Head of caudate nucleus (tissue), 42 donors: ENCODE measurements at places on chromosomes 3 and 15.

DNA sequence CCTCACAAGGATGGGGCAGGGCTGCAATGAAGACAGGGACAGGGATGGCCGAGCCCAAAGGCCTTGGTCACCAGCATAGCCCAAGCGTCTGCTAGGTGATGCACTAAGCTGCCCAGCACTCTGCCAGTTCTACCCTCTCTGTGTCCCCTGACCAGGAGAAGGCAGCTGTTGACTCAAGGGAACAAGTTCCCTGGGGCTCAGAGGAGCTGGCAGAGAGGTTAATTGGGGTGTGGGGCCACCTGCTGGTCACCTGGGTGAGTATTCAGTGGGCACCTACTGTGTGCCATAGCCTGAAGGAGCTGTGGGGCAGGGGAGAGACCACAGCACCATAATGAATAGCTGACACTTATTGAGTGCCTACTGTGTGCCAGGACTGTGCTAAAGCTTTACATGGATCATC, 22.0 kb upstream of the DOCK3 start:
- no peak for DNase-seq

DNA sequence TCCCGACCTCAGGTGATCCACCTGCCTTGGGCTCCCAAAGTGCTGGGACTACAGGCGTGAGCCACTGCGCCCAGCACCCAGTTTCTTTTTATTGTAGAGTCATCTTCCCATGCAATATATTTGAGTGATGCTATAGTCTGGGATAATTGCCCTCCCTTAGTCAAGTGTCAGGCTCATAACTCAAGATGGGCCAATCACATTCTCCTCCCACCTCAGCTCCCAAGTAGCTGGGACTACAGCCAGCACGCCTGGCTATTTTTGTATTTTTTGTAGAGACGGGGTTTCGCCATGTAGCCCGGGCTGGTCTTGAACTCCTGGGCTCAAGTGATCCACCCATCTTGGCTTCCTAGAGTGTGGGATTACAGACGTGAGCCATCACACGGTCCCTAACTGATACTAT, 15.2 kb upstream of the PTPN9 start:
- DNase-seq = no peak

DNA sequence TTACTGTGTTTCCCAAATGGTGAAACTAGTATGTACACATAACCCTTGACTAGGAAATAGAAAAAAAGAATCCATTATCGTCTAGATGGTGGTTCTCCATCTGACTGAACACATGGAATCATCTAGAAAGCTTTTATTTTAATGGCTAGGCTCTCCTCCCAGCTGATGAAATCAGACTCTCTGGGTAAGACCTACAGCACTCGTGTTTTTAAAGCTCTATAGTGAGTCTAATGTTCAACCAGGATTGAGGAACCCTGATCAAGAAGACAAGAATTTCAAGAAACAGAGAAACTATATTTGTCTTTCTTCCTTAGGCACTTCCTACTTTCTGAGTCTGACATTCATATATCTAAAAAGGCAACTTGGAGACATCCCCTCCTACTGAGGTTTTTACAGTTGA, 118.8 kb downstream of the TMCO5A start:
- DNase-seq = no peak

- no peak for DNase-seq
Measured at GRCh38 chr3:51982352-51982837, 940 bp upstream of the ACY1 start.

GRCh38 chr15:76169018-76169417, 109.2 kb downstream of the TMEM266 start:
- DNase-seq = no peak

DNA sequence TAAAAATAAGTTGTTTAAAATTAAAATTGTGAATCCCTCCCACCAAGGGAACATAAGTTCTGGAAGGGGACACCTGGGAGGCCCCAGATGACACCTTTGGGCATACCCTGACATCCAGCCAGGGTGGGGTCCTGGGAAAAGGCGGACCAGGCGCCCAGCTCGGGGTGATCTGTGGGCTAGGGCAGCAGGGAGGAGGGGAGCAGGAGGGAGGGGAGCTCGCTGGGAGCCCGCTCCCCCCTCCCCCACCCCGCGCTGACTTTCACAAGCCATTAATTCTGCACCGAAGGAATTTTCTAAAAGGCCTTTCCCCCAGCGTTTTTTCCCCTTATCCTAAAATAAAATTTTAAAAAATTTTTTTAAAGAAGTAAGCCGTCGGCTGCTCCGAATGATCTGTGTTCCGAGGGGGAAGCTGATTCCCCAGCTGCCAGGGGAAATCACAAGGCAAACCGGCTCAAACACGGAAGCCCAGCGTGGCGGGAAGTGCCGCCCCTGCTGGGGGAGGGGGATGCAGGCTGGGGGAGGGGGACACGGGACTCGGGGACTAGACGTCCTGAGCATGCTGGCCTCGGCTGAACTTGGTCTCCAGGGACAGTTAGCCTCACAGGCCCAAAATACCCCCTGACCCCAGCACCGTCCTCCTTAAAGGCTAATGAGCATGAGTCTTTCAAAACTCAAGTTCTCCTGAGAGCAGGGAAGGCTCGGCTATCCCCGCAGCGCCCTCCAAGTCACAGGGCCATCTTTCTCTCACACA, 13.9 kb downstream of the PLXND1 start:
- DNase-seq = peak; percentile 51

DNA sequence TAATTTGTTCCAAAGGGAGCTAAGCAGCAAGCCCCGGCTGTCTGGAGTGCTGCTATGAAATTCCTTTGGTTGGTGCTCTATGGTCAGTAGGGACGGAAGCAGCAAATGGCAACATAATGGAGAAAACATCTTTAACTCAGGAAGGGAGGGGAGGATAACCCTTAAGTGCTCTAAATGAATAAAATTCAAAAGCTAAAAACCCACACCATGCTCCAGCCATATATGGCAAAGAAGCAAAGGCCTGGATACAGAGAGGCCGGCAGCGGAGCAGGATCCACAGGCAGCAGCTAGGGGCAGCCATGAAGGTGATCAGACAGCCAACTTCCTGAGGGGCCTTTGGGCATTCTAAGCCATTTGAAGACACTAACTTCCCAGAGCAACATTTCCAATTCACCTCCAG, 38.9 kb downstream of the IL17RD start:
- DNase-seq = no peak

GRCh38 chr3:143158014-143158988, 38.7 kb downstream of the CHST2 start:
- DNase-seq = no peak

- no peak for DNase-seq
Measured at GRCh38 chr3:119205685-119206084, 32.3 kb downstream of the UPK1B start.

DNA sequence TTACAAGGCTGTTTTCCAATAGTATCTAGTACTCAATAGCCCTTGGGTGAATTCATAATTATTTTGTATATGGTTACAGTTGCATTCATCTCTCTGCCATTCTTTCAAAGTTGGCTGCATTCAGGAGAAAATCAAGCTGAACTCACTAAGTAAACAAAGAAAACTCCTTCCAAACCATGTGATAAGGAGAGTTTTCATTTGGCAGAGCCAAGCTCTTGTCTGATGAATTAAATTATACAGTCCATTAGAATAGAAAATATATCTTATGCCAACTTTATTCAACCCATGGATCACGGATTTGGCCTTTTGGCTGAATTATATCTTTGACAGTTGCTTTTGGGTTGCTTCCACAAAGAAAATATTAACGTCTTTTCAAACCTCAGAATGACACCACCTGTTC, 272.3 kb upstream of the ROBO1 start:
- DNase-seq = no peak

DNA sequence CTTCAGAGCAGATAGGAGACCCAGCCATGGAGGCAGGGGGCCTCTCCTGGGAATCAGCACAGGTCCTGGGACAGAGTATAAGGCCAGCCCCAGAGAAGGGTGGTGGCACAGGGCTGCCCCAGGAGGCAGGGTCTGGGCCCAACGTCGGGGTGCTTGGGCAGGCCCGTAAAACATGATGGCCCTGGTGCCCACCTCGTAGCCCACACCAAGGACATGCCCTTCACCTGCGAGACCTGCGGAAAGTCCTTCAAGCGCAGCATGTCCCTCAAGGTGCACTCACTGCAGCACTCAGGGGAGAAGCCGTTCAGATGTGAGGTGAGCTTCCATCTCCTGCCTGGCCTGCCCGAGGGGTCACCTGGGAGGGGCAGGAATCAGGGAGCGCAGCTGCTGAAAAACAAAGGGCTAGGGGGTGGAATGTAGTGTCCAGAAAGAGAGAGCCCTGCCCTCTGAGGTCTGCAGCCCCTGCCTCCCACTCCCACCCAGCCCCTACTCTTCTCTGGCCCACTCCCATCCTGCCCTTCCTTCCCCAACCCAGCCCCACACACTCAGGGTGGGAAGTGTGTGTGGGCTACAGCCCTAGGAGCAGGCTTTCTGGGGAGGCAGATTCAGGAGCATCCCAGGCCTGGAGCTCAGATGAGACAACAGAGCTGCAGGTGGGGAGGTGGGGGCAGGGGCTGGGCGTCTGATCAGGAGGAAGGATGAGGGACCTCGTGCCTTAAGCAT, 9.5 kb downstream of the ZBTB47 start:
- no peak for DNase-seq

GRCh38 chr3:169310184-169310939, 353.1 kb downstream of the MECOM start:
- DNase-seq = no peak

- DNase-seq = no peak
Measured at GRCh38 chr3:31536497-31536896, 3.8 kb downstream of the STT3B start.

DNA sequence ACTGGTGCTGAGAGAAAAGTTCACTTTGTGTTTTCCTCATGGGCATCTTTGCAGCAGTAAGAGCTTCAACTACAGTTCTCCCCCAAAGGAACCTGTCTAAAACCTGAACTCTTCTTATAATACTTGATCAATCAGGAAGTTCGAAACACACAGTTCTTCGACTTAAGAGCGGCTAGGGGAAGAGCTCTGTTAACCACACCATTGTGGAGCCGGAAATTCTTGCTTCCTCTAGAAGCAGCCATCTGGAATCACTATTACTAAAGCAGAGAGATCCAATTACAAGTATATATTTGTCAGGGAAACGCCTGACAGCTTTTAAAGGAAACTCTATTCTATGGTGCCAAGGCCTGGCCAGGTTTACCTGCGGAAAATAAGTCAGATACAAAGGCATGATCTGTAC, 337.3 kb upstream of the CBLB start:
- DNase-seq = no peak

GRCh38 chr3:145820170-145820569, 340.8 kb downstream of the PLOD2 start:
- DNase-seq = no peak

DNA sequence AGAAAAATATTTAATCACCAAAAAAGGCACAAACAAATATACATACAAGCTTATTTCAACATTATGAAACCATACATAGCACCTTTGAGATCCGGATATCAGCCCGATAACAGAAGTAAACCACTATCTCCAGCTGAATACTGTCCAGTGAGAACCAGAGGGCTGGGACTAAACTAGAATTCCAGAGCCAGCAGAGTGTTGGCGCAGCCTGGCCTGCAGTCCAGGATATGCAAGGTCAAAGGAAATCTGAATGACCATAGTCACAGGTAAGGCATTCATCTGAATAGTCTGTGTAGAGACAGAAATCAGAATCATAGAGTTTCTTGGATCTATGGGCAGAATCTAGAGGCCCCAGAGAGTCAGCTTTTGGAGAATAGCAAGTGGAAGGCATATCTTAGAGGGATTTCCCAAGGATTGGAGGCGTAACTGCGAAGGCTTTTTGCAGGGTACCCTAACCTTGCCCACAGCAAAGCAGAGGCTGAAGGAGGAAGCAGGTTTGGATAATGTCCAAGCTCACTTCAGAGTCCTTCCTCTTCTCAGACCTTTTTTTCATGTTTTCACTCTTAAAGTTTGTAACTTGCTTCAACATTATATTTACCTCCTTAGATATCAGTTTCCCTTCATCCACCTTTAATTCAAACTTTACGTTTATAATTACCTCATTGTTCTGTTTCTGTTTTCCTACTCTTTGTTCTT, 32.5 kb upstream of the TP63 start:
- no peak for DNase-seq

DNA sequence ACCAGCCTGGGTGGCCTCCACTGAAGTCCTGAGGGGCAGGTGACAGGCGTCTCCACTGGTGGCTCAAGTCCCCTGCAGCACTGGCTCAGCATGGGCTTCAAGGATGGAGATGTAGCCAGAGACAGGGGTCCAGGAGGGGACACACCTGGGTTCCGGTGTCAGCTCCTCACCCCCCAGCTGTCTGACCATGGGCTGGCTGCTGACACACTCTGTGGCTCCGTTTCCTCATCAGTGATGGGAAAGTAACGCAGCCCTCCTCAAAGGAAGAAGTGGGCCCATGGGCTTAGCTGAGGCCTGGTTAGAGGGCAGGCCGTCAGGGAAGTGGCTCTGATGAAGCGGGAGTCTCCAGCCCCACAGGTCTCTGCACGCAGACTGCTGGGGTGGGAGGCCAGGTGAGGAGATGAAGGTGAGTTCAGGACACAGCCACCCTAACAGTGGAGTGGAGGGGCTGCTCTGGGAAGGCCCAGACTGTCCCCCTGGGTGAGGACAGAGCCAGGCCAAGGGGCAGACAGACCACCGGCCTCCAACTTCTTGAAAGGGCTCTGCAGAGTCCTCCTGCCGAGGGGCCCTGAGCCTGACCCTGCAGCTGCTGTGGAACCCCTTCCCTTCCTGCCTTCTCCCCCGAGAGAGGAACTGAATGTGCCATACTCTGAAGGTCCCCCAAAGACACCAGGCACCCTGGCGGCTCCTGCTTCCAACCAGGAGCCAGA, 24.0 kb downstream of the PSTPIP1 start:
- no peak for DNase-seq

DNA sequence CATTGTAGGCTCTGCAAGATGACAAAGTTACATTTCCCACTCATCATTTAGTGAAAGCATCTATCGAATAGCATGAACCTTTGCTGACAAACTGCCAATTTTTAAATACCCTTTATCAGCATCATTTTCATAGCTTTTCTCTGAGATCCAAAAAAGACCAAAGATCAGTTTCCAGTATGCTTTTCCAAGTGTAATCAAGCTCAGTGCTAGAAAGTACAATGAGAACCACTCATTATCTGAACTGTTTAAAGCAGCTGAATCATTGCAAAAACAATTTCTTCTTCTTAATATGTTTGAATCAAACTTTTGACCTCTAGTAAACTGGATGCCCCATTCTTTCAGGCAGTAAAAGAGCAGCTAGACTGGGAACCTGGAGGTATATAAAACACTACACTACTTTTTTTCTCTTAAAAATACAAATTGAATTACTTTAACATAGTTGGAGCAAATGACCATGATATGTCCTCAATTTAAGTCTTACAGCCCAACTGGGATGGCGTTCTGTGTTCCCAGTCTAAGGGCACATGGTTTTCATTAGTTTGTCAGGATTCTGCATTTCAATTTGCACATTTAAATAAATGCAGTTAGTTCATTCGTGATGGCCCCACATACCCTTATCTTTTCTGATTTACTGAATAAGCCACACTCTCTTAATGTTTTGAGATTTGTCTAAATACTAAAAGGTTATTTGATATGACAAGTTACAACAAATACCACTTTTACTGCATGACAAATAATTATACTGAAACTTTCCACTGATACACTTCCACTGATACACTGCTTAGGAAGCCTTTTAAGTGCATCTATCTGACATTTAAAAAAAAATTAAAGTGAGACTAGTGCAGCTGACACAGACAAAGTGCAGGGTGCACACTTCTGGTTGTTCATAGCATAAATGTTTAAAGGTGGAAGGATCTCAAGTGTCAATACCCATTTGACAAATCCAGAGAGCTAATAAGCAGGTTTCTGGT, 146.0 kb upstream of the FRMD4B start:
- no peak for DNase-seq
